Activated T-cell treated with anti-CD3 and anti-CD28 coated beads, Interleukin-2, amount 50 U/mL, for 1 hour (primary cell): ENCODE measurements at places on chromosomes 2 and 18.

- DNase-seq, result no peak
These were observed 678.0 kb downstream of the EPHA4 start for GRCh38 chr2:220894069-220894468.

DNA sequence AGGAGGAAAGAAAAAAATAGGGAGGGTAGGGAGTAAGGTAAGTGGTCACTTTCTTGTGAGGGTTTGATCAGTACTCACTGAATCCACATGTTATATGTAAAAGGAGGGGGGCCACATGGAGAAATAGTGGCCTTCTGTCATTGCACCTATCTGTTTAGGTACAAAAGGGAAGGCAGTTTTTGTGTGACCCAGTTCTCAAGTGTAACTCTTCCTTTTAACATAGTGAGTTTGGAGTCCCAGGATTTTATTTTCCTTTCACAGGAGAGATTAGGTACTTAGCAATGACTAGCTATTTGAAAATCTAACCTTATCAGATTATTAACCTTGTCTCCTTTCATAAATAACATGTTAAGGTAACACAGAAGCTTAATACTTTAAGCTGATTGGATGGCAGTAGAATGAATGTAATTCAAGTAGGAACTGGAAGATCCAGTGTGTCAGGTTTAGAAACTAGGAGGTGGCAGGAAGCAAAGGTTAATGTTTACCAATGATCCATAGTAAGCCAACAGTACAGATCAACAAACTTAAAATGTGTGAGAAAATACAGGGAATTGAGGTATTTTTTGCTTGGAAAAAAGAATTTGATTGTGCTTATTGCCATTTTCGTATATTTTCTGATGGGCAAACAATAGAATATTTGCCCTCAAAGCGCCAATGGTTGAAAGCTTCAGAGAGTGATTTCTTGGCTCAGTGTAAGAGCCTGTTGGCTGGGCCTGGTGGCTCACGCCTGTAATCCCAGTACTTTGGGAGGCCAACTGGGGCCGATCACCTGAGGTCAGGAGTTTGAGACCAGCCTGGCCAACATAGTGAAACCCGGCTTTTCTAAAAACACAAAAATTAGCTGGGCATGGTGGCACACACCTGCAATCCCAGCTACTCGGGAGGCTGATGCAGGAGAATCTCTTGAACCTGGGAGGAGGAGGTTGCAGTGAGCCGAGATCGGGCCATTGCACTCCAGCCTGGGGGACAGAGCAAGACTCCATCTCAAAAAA lies 11.3 kb downstream of the HNMT start:
- DNase-seq, result no peak

DNA sequence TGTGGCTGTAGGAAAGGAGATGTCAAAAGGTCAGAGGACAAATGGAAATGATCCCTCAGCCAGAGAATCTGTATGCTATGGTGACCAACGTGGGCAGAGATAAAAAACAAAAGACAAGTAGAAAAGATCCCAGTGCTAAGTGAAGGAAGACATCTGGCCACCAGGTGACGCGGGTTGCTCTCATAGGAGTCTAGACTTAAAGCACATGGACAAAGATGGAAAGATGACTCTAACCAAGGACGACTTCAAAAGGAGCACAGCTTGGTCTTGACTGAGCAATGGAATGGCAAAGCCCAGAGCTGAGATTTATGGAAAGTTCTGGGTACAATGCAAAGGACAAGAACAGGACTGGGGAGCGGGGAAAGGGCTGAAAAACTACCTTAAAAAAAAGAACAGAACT lies 96.8 kb downstream of the CLIP4 start:
- no peak for DNase-seq

GRCh38 chr2:98388601-98389250 lies 42.5 kb downstream of the CNGA3 start:
- DNase-seq, result no peak

- no peak for DNase-seq
These were observed 190.2 kb downstream of the INHBB start for GRCh38 chr2:120536141-120536540.

GRCh38 chr2:224850081-224850480 lies 133.9 kb upstream of the CCDC195 start:
- no peak for DNase-seq

GRCh38 chr2:29527947-29528346 lies 393.4 kb downstream of the ALK start:
- DNase-seq, result no peak

DNA sequence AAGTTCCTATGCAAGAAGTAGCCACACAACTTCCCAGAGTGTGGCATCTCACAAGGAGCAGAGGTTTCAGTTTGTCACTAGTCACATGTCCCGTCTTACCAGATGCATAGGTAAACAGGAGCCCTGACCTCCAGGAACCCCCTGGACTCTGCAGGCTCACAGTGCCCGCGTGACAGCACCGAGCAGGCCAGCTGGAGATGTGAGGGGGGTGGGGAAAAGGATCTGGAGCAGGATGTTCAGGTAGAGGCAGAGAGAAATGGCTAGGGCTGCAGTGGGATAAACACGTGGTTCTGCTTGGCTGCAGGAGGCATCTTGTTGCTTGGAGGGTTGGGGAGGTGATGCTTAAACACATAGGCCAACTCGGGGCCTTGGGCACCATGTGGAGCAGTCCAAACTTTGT lies 54.2 kb downstream of the IMPA2 start:
- no peak for DNase-seq

DNA sequence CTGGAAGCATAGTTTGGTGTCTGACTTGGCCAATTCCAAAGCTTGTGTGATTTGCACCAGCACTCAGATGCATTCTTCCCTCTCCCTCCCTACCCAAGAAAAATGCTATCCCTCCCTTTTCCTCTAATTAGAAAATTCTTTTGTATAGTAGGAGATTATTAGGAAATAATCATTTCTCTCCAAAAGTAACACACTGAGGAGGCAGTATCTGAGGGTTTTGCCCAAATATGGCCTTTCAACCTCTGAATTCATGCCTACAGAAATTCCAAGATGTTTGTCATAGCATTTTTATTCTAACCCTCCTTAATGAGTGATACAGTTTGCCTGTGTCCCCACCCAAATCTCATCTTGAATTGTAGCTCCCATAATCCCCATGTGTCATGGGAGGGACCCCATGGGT lies 5.0 kb upstream of the TMEM18 start:
- DNase-seq, result no peak

GRCh38 chr2:27184115-27184514 lies 27.7 kb upstream of the ATRAID start:
- no peak for DNase-seq

DNA sequence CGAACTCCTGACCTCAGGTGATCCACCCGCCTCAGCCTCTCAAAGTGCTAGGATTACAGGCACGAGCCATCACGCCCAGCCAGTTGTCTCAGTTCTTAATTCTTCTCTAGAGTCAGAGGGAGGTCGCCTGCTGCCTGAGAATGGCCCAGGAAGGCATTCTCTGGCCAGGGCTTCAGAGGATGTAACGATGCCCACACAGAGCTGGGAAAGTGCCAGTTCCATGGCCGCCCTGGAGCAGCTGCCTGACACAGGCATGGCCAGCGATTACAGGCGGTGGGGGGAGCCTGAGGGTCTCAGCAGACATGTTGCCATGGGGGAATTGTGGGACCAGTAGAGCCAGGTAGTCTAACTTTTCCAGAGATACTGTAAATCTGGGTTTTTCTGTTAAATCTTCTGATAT lies 25.6 kb upstream of the DNMT3A start:
- no peak for DNase-seq

DNA sequence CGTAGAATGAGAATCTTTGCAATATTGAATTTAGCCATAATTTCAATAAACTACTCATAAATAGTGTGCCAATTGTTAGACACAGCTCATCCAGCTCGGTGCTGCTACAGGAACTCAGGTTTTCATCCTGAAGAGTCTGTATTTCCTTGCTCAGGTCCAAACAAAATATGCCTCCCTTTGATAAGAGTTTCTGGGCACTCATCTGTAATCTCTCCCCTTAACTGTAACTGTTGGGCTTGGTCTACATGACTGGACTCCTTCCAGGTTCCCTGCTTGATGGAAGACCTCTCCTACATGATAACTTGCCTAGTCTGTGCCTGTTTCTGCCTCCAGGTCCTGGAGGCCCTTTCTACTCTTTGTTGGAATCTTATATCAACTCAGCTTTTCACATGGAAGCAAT lies 57.9 kb downstream of the GCA start:
- DNase-seq, result no peak
